ENCODE measurements at places on chromosomes 2 and 18.

DNA sequence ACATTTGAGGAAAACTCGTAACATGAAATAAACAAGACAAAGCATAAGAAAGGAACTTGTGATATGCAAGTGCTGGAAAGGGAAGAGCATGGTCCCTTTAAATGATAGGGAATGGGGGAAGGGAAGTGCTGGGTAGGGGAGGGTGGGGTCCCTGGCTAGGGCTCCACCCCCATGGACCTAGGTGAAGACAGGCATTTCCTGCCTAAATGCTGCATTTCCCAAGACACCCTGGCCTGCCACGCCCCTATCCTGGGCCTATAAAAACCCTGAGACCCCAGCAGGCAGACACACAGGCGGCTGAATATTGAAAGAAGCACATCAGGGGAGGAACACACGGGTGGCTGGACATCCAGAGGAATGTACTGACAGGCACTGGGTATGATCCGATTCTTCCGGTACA, 499.9 kb downstream of the ZEB2 start:
- no peak for DNase-seq

DNA sequence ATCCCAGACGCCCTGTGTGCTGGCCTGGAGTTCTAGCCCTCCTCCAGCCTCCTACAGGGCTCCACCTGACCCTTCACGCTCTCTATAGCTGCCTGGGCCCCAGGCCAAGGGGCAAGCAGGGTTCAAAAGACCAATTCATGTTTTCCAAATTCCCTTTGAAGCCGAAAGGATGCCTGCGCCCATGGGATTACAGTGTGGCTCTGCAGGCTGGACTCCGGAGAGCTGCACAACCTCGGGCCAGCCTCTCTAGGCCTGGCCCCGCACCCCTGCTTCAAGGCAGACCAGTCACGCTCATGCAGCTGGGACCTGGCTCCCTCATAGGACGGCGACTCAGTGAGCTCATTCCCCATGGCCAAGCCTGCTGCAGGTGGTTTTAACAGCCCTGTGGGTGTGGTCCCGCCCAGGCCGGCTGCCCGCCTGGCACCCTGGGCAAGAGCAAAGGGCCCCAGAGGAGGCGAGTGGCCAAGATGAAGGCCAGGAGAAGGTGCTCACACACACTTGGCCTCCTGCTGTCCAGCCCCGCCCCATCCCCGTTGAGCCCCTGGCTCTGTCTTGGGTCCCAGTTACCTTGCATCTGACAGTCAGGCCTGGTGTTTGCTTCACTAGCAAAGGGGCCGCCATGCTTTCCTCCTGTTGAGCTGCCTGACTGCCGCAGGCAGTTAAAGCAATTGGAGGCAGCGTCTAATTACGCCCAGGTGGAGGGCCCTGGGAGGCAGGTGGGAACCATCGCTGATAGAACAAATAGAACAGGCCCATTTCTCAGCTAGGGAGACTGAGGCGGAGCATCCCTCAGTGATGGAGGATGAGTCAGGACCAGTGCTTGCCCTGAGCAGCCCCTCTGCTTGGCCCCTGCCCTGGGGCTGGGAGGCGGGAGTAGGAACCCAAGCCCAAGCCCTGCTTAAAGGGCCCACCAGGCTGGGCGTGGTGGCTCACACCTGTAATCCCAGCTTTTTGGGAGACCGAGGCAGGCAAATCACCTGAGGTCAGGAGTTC, 56.9 kb downstream of the SMAD7 start:
- DNase-seq, result no peak

- DNase-seq, result peak; percentile 39
These were observed 52.7 kb upstream of the SLC14A1 start for GRCh38 chr18:45671321-45671720.

GRCh38 chr2:96817882-96818281, 1.8 kb downstream of the CNNM3 start:
- DNase-seq, result no peak

DNA sequence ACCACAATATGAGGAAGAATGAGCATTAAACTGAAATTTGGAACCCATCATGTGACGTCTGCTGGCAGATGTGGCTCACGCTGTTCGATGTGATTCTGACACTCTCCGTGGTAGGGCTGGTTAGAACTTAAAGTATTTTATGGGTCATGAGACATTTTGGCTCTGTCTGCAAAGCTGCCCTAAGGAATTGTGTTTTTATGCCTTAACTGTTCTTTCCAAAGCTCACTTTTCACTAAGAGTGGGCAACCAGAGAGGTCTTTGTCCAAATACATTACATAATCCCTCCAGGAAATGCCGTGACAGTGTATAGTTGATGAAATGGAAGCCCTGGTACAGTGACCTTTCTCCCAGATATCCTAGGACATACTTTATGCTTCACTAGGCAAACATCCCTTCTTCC, 119.1 kb downstream of the AQP4 start:
- peak; percentile 50 for DNase-seq

DNA sequence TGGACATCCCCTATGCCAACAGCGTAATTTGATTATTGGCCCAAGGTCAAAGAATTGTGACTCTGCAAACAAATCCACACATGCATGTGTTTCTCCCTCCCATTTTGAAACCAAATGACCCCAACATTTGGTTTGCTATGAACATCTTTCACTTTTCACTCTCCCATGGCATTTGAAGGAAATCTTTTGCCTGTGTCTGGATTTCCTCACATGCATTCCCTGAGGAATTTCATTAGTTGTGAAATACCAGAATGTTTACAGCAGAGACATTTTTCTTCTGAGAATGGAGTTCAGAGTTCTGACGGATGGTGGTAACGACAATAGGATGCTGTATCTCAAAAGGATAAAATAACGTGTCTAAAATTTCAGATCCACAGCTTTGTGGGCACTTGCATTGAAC, 60.3 kb upstream of the LMAN1 start:
- DNase-seq, result no peak

DNA sequence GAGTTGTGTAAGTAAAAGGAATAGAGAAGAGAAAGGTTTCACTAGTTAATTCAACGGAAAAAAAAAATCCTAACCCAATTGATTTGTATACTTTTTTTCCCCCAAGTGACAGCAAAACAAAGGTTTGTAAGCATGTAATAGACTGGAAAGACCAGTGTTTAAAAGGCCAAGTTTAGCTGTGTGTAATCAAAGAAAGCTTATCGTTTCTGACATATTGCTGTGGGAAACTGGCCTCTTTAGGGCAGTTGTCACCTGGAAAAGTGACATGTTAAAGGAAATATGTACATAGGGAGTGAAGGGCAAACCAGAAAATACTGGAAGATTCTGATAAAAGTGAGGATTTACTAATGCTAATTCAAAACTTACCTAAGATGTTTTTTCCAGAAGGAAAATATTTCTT, 45.9 kb upstream of the EPHA4 start:
- no peak for DNase-seq

DNA sequence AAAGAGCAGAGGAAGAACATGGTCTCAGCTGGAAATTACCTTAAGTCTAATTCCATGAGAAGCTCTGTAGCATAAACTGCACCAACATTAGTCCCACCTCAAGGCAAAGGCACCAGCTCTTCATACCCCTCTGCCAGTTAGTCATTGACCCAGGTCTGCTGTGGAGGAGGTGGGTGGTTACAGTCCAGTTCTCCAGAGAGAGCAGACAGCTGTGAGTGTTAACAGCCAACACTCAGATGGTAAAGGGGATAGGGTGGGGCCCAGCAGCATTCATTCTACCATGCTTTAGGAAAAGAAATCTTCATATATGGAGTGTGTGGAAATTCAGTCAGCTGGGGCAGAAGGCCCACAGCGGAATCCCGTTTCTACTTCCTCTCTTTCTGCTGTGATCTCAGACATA, 159.7 kb upstream of the FBXO11 start:
- DNase-seq, result no peak

GRCh38 chr2:157363612-157364101, 38.0 kb upstream of the ERMN start:
- no peak for DNase-seq

DNA sequence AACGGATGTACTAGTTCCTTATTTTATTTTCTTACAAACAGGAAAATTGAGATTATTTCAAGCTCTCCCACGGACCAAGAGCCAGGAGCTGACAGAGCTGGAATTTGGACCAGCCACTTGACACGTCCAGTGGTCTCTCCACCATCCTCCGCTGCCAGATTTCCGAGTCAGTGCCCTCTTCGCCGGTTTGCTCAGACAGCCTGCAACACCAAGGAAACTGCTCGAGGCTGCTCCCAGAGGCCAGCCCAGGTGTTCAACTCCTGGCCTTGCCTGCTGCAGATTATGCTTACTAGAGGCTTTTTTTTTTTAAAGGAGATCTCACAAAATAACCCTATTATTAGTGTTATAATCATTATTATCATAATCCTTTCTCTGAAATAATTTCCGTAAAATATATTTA, 779.8 kb downstream of the RNF144A start:
- DNase-seq, result no peak

GRCh38 chr2:172074254-172074653, 11.1 kb upstream of the DLX1 start:
- no peak for DNase-seq

- DNase-seq, result no peak
These were observed 97.2 kb upstream of the TMEM18 start for GRCh38 chr2:774436-774835.

GRCh38 chr2:164903204-164903603, 52.1 kb downstream of the SLC38A11 start:
- DNase-seq, result peak; percentile 1

DNA sequence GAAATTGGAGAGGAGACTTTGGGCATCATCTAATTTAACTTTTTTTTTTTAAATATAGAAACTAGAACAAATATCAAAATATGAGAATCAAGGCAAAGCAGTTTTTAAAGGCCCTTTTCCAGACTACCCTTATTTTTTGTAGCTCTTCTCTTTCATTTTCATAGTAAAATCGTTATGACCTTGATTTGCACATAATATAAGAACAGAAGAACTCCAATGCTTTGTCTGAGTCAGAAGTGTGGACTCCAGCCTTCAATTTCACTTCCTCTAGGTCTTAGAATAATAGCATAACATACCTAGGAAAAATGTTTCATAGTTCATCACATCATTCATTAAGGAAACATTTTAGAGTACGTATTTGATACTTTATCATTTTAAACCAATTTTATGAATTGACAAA, 74.4 kb downstream of the ANKRD12 start:
- peak; percentile 84 for DNase-seq

- DNase-seq, result no peak
These were observed 300.7 kb upstream of the DLGAP1 start for GRCh38 chr18:4755848-4756247.

- DNase-seq, result no peak
These were observed 45.5 kb downstream of the CERS6 start for GRCh38 chr2:168501466-168502065.

- DNase-seq, result no peak
These were observed 68.1 kb downstream of the EMILIN2 start for GRCh38 chr18:2914881-2915240.

- DNase-seq, result no peak
These were observed 80.3 kb downstream of the OSBPL1A start for GRCh38 chr18:24317370-24317769.

GRCh38 chr2:99821039-99821438, 321.4 kb downstream of the AFF3 start:
- DNase-seq, result peak; percentile 32

DNA sequence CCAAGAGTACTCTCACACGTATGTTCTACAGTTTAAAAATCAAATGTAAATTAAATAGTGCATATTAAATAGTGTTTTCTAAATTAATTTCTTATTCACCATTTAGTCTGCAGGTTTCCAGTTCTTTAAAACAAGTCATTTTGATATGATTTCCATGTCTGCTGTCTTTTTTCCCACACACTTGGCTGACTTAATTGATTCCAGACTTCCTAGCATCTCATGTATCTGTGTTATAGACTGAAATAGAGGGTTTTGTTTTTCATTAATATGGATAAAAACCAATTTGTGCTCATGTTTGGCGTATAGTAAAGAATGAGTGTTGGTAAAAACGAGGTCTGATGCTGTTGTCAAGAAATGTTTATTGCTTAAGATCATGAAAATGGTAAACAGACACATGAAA, 104.3 kb downstream of the SRBD1 start:
- no peak for DNase-seq

GRCh38 chr2:77086051-77086450, 436.1 kb downstream of the LRRTM4 start:
- no peak for DNase-seq

DNA sequence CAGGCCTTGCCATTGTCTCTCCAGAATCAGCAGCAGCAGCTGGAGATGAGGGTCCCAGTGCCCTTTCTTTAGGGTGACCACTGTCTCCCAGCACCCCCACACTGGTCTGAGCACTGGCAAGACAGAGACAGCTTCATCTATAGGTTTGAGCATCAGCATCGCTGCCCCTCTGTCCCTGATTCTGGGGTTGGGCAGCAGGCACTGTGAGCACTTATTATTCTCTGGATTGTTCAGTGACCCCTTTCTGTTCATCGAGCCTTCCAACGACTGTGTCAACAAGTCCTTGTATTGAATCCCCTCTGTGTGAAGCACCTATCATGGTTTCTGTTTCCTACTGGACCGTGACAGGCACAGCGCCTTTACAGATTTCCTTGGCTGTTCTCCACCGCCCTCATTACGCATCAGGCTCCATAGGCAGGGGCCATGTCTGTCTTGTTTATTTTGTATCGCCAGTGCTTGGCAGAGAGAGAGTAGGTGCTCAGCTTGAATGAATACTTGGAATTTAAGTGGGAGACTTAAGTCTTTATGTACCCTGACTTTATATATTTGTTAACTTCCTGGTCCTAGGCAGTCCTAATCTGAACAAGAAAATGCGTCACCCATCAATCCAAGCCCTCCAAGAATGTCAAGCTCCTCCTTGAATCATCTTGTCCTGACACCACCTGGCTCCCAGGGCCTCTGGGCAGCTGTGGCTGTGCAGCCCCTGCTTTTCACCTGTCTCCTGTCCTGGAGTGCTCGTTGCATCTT, 11.4 kb downstream of the MALL start:
- DNase-seq, result no peak

- no peak for DNase-seq
These were observed 55.6 kb downstream of the MTCL1 start for GRCh38 chr18:8760984-8761383.

- no peak for DNase-seq
These were observed 856.8 kb upstream of the GCFC2 start for GRCh38 chr2:76567478-76567877.

- DNase-seq, result no peak
These were observed 128.3 kb upstream of the FSIP2 start for GRCh38 chr2:185610301-185610700.

- no peak for DNase-seq
These were observed 43.6 kb downstream of the FECH start for GRCh38 chr18:57542812-57543427.

DNA sequence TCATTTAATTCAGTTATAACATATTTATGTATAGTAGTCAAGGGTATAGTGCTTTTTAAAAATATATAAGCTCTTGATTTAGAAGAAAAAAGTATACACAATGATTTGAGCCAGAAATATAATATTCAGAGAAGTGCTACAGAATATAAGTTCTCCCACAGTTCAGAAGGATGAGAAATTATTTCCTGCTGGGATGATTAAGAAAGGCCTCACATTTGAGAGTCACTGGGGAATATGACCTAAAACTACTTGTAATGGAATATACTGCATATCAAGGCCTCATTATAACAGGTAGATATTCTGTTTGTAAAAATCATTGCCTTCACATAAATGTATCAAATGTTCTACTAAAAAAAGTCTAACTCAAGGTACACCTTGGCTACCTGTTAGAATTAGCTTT, 203.5 kb downstream of the MBD2 start:
- no peak for DNase-seq

All from inflammatory macrophage treated with lipopolysaccharide for 4 hours (primary cell).